ENCODE measurements at places on chromosomes 5 and 9.

DNA sequence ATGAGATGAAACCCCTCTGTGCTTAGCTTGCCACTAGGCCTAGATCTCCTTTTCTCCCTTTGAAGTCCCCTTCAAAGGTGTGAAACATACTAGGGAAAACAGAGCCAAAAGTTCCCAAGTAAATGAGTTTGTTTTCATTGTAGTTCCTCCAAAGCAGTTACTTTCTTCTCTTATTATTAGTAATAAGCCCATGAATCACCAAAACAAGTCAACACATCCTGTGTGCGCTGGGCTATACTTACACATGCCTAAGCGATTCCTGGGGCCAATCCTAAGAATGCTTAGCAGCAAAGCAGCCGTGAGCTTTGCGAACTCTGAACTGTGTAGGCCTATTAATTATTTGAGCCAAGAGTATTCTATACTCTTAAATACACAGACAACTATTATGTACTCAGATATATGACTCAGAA, 7.6 kb downstream of the ENC1 start:
- no peak for DNase-seq

- DNase-seq = no peak
Observed at GRCh38 chr5:90484540-90484939, 9.9 kb downstream of the POLR3G start.

GRCh38 chr5:170076211-170076610, 29.5 kb upstream of the FOXI1 start:
- no peak for DNase-seq

- no peak for DNase-seq
Observed at GRCh38 chr5:175015028-175015685, 290.8 kb downstream of the MSX2 start.

DNA sequence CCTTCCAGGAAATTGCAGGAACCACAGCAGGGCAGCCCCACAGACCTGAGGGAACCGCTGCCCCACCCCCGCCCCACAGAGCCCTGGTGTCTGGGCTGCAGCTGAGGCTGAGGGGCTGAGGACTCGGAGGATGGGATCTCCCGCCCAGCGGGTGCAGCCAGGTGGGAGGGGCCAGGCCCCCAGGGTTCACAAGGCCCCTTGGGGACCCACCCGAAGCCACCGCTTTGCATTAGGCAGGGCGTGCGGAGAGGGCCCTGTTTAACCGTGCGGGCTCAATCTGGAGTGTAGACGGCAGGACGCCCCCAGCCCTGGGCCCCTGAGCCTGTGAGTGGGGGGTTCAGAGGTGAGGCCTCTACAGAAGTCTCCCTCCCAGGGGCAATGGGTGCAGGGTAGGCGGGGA, 10.8 kb downstream of the NOTCH1 start:
- DNase-seq = no peak

- no peak for DNase-seq
Observed at GRCh38 chr9:1721196-1721595, 294.0 kb upstream of the SMARCA2 start.

DNA sequence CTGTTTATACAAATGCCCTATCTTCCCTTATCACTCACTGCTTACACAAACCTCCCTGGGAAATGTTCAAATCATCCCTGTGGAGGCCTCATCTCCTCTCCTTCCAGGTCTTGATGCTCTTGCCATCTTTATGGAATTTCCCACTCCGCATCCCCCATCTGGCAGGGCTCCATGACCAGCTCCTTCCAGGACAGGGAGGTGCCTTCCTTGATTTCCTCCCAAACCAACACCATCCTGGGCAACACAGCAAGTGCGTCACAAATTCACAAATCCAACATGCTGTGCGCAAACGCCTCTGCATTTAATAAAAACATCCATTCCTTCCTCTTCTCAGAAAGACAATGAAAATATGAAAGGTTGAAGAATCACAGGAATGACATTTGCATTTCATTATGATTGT, 51.7 kb downstream of the EPB41L4A start:
- DNase-seq = no peak

Data from activated CD8-positive, alpha-beta memory T cell treated with anti-CD3 and anti-CD28 coated beads for 1 hour (primary cell).